ENCODE measurements at places on chromosomes 3 and 15.

GRCh38 chr3:17013050-17013449 is 128.3 kb downstream of the PLCL2 start:
- no peak for DNase-seq

DNA sequence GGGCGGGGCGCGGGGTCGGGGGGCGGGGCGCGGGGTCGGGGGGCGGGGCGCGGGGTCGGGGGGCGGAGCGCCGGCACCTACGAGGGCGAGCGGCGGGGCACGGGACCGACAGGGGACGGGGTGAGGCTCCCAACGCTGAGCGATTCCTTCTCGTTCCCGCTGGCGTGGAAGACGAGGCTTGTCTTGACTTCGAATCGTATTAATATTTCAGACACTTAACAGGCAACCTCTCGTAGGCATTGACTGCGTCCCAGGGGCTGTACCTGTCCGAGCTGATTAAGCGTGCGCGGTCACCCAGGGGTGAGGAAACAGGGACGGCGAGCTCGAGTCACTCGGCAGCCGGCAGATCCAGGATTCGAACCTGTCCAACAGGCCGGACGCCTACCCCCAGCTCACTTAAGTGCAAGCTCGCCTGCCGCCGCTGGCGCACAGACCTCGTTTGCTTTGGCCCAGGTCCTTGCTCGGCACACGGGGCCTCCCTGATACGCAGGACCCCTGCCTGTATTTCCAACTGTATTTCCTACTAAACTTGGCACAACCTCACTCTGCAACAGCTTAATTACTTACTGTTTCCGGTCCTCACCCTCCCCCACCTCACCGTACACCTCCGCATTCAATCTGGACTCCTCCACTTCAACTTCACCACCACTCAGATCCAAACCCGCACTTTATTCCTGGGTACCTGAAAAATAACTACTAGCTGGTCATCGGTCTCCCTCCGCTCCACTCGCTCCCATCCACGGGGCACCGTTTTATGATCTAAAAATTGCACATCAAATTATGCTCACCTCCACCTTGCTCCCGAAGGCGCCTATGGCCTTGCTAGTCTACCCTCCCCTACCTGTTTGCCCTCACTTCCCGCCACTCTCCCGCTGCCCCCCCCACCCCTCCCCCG is 722 bp upstream of the ZXDC start:
- DNase-seq, result no peak

GRCh38 chr15:76206325-76206976 is 104.8 kb downstream of the ETFA start:
- DNase-seq, result peak; percentile 81

DNA sequence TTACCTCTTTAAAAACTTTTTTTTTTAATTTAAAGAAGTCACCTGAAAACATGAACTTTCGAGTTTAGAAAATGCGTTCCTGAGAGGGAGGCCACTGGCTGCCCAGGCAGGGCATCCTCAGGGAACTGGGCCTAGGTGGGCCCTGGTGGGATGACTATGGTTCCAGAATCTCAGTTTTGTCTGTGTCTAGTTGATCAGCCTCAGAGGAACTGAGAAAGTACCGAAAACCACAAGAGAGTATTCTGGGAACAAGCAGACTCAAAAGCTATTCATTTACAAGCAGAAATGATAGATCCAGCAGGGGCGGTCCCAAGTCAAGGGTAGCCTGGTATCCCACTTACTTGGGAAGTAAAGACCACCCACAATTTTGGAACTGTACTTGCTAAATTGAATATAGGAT is 10.5 kb downstream of the WWTR1 start:
- no peak for DNase-seq

- peak; percentile 50 for DNase-seq
Observed at GRCh38 chr3:50616003-50616769, 765 bp upstream of the MAPKAPK3 start.

- no peak for DNase-seq
Observed at GRCh38 chr3:66795365-66795764, 202.7 kb upstream of the KBTBD8 start.

- DNase-seq, result no peak
Observed at GRCh38 chr3:27010834-27011233, 358.3 kb downstream of the NEK10 start.

GRCh38 chr3:58325525-58325992 is 7.1 kb upstream of the PXK start:
- no peak for DNase-seq

- DNase-seq, result no peak
Observed at GRCh38 chr3:153090973-153091372, 71.1 kb upstream of the RAP2B start.

DNA sequence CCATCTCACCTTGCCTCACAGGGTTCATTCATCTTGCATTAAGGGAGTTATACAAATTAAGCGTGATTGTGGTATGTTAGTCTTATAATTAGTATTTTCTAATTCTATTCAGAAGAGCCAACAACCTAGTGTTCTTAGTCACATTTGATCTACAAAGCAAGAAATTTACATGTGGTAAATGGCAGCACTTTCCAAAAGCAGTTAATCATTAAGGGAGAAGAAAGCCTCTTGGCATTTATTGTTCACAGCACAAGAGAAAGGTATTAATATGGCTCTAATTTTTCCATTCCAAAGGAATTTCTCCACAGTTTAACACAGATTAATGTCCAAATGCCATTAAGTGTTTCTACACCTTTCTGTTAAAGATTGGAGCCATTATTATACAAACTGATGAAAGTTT is 1077.1 kb downstream of the ZPLD1 start:
- no peak for DNase-seq

GRCh38 chr3:144200466-144200865 is 228.8 kb downstream of the DIPK2A start:
- DNase-seq, result no peak

DNA sequence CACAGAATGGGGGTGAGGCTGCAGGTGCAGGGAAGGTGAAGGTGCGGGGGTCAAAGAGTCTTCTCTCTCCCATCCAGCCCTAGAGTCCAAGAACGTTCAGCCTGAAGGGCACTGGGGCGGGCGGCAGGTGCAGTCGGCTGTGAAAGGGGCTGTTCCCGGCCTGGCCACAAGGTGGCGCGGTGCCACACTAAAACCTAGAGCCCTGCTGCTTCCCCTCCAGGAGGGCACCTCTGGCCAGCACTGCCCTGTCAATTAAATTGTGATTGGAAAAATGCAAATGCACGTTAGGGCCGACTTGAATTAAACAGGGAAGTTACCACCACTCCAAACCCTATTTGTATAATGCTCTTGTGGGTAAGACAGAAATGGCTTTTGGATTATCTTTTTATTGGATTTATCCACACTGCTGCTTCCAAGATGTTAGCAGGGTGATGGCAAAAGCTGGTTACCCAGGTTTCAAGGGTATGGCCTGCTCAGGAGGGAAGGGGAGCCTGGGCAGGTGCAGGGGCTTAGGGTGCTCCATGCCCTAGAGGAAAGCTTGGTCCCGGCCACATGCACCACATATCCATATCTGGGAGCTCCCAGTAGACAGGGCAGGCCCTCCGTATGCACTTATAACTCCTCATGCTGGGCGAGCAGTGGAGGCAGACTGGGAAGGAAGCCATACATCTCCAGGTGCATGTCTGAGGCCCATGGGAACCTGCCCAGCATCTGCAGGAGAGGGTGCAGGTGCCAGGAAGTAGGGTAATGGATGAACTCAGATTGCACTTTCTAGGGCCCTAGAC is 119.8 kb downstream of the ADCY5 start:
- peak; percentile 48 for DNase-seq

- DNase-seq, result peak; percentile 74
Observed at GRCh38 chr3:182618981-182619591, 174.2 kb upstream of the ATP11B start.

DNA sequence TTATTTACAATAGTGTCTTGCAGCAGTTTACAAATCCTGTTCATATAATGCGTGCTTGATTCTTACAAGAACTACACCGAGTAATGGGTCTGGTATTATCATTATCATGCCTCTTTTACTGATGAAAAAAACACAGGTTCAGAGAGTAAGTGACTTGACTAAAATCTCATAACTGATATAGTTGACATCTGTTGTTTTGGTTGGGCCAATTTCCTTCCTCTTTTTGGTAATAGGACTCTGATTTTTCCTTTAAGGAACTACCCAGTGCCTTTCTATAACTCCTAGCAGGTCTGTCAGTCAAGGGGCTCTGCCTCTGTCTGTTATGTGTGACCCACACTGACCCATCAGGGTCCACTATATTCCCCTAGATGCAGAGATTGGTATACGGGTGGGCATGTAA is 14.6 kb upstream of the BLOC1S6 start:
- no peak for DNase-seq

DNA sequence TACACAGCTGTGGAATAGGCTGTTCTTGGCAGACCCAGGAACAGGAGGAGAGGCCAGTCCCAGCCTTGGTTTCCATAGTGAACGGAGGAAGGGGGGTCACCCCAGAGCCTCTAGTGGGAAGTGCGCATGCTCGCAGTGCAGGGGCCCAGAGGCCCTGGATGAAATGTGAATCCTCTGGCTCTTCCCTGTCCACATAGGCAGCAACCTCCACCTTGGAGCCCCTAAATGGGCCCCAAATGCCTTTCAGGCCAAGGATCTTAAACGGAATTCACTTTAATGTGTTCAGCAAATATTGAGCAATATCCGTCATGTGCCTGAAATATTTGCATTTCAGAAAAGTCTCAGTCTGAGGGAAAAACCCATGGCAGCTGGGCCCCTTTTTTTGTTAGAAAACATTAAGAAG is 3.3 kb upstream of the NDN start:
- no peak for DNase-seq
